Motor neuron (in vitro differentiated cells): ENCODE measurements at places on chromosomes 16 and 17.

GRCh38 chr17:80907281-80907680, 84.4 kb upstream of the CHMP6 start:
- no peak for ATAC-seq

DNA sequence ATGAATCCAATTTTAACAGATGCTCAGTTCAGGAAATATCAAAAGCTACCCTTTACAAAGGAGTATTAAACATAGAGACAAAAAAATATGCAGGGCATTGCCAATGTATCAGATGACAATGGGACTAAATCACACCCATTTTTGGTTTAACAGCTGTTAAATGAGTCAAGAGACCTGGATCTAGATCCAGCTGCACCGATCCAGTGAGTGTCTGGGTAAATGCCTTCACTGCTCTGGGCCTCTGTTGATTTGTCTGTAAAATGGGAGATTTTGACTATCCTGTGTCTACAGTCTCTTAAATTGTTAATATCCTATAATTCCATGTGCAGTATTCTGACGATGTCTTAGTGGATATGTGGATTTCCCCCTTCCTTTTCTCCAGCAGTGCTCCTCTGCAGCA, 16.4 kb downstream of the KRT23 start:
- no peak for ATAC-seq

GRCh38 chr16:15966836-15967546, 17.6 kb downstream of the ABCC1 start:
- no peak for ATAC-seq

GRCh38 chr17:79978548-79978855, 57.2 kb downstream of the TBC1D16 start:
- ATAC-seq = peak; percentile 26

- no peak for ATAC-seq
Observed at GRCh38 chr16:3740934-3741333, 23.6 kb upstream of the TRAP1 start.

- ATAC-seq = peak; percentile 46
Observed at GRCh38 chr16:51152691-51153576, 1.9 kb upstream of the SALL1 start.

DNA sequence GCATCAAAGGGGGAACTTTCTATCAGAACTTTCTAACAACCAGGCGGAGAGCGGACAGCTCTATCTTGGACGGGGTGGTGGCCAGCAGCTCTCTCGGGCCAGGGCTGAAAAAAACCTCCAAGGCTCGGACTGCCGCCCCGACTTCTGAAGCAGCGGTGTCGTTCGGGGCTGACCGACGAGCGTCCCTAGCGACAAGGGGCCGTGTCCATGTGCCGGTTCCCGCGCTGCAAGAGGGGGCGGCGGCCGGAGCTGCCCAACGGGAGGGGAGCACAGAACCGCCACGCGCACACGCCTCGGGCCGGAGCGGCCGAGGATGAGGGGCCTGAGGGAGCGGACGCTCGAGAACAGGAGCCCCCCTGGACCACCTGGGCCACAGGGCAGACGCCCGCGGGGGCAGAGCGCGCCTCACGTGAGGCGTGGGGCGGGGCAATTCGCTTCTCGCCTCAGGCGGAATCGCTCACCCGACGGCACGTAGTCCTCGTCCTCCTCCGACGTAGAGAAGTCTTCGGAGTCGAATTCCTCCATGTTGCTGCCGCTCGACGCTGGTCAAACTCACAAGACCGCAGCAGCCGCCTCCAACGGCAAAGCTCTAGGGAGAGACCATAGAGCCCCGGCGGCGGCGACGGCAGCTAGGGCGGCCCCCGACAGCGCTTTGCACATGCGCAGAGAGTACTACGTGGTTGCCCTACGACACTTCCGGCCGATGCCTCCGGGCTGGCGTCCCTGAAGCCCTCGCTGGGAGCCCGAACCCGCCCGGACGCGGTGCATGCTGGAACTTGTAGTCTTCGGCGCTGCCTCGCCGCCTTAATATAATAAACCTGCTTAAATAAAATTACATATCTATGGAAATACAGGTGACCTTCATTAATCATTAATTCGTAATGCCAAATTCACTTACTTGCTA, at the start of gene CFDP1:
Gene CFDP1 (minus strand): TSS at position 676 of the 904 bp plus-strand sequence. CDS start 151 bp downstream, at position 525.
- ATAC-seq = peak; percentile 94

- ATAC-seq = peak; percentile 9
Observed at GRCh38 chr16:86509759-86510464, 415 bp upstream of the FOXF1 start.

- peak; percentile 82 for ATAC-seq
Observed at GRCh38 chr16:30030841-30031413, at the start of gene TLCD3B. TSS of gene TLCD3B (minus strand) at chr16:30031271. CDS start at chr16:30030527, 744 bp downstream.

DNA sequence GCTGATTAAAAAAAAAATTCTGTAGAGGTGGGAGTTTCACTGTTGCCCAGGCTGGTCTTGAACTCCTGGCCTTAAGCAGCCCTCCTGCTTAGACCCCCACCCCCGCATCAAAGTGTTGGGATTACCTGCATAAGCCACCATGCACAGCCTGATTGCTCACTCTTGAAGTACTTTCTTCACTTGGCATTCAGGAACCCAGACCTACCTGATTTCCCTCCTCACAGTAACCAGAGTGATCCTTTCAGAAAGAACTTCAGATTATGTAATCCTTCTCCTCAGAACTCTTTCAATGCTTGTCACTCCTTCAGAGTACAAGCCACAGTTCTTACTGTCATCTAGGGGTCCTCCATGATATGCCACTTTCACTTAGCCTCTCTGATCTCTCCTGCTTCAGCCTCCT, 1.4 kb downstream of the EFCAB13 start:
- ATAC-seq = no peak

DNA sequence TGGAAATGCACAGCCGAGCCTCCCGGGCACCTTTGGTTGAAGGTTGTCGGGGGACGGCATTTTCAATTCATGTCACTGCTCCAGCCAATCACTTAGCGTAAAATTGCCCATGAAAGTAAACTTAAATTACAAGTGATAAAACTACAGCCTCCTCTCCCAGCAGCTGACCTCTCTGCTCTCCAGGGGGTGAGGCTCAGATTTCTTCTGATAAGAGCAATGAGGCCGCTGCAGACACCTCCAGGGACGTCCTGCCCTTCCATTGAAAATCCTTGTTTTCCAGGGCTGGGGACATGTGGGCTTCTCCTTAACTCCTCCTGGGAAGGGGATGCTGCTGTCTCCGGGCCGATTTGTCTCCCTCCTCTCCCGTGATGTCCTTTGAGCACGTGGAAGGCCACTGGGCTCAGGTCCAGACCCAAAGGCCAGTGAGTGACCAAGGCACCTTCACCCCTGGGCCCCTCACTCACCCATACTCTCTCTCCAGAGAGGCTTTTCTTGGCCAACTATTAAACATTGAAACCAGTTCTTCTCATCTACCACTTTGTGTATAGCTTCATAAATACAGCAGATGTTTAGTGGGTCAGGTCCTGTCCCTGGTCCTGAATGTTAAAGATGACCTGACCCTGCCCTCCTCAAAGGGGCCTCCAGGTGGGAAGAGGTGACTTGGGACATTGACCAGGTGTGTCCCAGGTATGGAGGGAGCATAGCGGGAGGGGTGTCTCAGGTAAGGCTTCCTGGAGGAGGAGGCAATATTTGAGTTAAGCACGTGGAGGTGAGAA, 52.3 kb downstream of the MGAT5B start:
- ATAC-seq = no peak

DNA sequence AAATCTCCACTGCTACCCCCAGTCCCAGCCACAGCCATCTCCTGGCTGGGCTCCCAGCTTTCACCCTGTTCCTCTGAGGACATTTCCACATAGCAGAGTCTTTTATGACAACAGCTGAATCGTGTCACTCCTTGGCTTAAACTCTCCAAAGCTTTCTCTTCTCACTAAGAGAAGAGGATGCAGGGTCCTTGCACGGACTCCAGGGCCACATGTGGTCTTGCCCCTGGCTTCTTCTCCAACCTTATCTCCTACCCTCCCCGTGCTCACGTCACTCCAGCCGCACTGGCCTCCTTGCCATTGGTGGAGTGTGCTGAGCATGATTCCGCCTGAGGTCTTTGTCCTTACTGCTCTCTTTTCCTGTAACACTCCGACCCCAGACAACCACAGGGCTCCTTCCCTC, 39.9 kb upstream of the CCDC182 start:
- no peak for ATAC-seq

GRCh38 chr16:86335266-86336172, 174.8 kb upstream of the FOXF1 start:
- no peak for ATAC-seq

DNA sequence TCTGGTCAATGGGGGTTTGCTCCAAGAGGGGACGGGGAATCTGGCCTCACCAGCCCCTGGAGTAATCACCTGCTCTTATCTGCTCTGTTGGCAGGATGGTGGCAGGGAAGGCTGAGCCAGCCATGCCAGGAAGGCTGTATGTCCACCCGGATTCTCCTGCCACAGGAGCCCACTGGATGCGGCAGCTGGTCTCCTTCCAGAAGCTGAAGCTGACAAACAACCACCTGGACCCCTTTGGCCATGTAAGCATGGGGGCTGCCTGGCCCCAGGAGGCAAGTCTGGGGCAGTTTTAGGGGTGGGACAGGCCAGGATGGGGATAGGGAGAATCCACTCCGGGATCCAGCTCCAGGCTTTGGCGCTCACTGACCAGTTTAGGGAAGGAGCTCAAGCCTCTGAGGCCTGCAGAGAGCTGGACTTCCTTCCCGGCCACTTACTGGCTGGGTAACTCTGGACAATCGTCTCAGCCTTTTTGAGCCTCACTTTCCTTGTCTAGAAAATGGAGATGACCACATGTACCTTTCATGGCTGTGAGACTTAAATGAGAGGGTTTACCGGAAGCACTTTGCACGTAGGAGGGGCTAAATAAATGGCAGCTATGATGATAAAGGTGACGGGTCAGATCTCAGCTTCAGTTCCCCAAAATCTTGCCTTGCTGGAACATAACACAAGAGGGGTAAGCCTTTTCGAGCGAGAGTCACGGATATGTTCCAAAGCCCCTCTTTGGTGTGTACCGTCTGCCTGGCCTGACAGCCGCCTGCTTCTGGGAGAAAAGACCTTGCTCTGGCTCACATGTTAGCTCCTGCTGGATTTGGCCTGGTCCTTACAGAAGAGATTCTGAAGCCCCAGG, 15.4 kb downstream of the TBX4 start:
- ATAC-seq = peak; percentile 61

DNA sequence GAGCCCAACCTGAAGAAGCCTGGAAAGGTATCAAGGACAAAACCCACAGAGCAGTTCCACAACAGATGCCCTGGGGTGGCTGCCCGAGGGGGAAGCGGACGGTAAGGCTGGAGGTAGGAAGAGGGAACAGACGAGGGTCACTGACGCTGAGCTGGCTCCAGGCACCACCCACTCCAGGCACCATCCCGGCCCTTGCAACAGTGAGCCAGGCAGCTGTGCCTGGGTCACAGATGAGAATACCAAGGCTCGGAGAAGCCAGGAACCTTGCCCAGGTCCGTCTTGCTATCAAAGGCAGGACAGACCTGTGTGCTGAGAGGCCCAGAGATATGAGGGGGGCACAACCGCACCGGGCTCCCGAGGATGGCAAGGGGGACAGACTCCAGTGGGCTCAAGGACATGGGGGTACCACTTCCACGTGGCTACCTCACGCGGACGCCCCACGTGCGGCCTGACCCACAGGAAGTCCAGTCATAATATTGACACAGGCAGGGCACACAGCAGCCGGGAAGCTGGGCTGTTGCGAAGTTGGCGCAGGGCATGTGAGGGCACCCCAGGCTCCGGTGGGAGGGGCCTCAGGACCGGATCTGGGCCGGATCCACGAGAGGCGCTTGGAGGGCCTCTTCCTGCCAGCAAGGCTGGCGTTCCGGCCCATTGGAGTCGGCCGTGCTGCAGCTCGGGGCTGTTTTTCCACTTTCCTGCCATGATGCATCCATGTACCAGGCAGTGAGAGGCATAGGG, 29.9 kb downstream of the PEMT start:
- ATAC-seq = no peak

GRCh38 chr16:69324585-69325253, 5.7 kb downstream of the PDF start:
- no peak for ATAC-seq

DNA sequence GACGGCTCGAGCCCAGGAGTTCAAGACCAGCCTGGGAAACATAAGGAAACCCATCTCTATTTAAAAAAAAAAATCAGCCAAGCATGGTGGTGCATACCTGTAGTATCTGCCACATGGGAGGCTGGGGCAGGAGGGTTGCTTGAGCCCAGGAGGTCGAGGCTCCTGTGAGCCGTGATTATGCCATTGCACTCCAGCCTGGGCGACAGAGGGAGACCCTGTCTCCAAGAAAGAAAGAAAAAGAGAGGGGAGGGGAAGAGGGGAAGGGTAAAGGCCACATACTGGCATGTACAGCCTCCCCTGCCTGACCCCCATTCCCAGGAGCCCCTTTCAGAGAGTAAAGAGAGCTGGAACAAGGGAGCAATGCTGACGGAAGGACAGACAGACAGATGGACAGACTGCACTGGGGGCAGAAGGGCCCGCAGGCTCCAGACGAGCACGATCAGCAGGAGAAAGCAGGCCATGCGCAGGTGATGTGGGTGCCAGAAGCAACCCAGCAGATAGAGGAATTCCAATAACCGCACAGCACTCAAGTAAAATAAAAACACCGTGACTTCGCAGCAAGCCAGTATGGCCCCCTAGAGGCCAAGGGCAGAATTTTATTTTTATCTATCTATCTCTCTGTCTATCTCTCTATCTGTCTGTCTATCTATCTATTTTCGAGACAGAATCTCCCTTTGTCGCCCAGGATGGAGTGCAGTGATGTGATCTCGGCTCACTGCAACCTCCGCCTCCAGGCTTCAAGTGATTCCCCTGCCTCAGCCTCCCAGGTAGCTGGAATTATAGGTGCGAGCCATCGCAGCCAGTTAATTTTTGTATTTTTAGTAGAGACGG, 27.1 kb upstream of the SNN start:
- no peak for ATAC-seq

- no peak for ATAC-seq
Observed at GRCh38 chr17:16470265-16470664, 21.7 kb downstream of the LRRC75A start.

DNA sequence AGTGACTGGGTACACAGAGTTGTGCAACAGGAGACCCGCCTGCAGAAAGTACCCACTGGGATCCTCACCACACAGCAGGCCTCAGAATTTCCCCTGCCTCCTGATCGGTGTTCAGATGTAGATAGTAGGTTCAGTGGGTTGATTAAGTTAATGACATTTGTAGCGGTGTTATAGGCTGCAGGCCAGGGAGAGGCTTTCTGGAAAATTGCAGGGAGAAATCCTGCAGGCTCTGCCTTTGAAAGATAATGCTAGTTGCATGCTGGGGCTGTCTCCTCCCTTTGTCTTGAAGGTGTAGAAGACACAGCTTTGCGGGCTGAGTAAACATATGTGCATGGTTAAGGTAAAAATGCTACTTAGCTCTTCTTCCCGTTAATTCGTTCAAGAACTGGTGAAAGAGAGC, 406.3 kb upstream of the RBFOX1 start:
- ATAC-seq = no peak

- peak; percentile 61 for ATAC-seq
Observed at GRCh38 chr16:57863434-57864160, 61.3 kb upstream of the KIFC3 start.

GRCh38 chr16:27712251-27712711, 162.3 kb downstream of the KATNIP start:
- ATAC-seq = peak; percentile 24

GRCh38 chr17:72226322-72226721, 105.5 kb downstream of the SOX9 start:
- no peak for ATAC-seq
